ENCODE measurements at places on chromosomes 5 and 9. TPM values are rescaled to one million over a fixed set of nuclear protein-coding genes. Genes with fewer than 3 reads are reported as not detected.

Gene DMGDH
- 2.2 TPM for total RNA-seq

GRCh38 chr5:173456181-173456580 is 128.0 kb upstream of the STC2 start:
- no peak for DNase-seq

GRCh38 chr5:108521841-108522506 is 140.1 kb upstream of the FBXL17 start:
- no peak for DNase-seq

GRCh38 chr5:83096660-83097339 is 19.5 kb downstream of the XRCC4 start:
- DNase-seq, result no peak

All from Right ventricle myocardium superior (tissue), 1 donor.